ENCODE measurements at places on chromosomes 1 and 21.

DNA sequence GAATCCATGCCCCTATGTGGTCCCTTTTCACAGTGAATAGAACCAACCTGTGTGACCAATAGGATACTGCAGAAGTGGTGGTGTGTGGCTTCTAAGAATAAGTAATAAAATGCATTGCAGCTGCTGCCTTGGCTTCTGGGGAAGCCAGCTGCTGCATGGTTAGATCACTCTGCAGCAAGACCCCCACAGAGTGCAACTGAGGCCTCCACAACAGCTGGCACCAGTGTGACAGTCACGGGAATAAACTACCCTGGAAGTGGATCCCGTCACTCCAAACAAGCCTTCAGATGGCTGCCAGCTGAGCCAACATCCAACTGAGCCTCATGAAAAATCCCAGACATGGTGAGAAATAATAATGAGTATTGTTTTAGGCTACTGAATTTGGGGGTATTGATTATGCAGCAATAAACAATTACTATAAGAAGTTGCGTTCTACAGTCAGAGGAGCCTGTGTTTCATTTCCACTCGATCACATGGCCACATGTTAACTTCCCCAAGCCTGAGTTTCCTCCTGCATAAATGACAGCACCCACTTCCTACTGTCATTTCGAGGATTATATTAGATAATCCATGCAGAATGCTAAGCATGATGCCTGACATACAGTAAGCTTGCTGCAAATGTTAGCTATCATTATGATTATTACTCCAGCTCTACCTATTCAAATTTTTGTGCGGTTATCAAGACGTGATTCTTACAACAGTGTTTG lies 20.8 kb upstream of the COG2 start:
- DNase-seq, result no peak

- DNase-seq, result no peak
Observed at GRCh38 chr1:239826211-239826610, 265.5 kb upstream of the FMN2 start.

- DNase-seq, result no peak
Observed at GRCh38 chr1:113282008-113282892, 108.1 kb upstream of the MAGI3 start.

DNA sequence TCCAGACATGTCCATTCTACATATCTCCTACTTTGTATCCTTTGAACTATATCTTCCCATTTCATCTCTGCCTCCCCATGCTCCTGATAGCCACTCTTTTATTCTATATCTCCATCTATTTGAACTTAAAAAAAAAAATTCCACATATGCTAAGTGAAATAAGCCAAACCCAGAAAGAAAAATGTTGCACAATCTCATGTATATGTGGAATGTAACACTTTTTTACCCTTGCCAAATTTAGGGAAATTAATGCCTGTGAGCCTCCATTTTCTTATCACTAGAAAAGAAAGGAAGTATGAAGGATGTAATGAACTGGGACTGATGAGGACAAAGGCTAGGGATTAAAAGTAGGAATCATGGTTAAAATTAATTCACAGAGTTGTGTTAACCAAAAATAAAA lies 53.5 kb downstream of the RGS13 start:
- no peak for DNase-seq

- no peak for DNase-seq
Observed at GRCh38 chr1:115426231-115426771, 88.3 kb upstream of the NGF start.

GRCh38 chr1:185495007-185495406 lies 178.0 kb upstream of the IVNS1ABP start:
- no peak for DNase-seq

- no peak for DNase-seq
Observed at GRCh38 chr1:108521990-108522393, 37.9 kb upstream of the EEIG2 start.

- no peak for DNase-seq
Observed at GRCh38 chr1:86846164-86846647, 67.7 kb downstream of the SELENOF start.

GRCh38 chr1:91402023-91402422 lies 2.6 kb downstream of the HFM1 start:
- DNase-seq, result no peak

DNA sequence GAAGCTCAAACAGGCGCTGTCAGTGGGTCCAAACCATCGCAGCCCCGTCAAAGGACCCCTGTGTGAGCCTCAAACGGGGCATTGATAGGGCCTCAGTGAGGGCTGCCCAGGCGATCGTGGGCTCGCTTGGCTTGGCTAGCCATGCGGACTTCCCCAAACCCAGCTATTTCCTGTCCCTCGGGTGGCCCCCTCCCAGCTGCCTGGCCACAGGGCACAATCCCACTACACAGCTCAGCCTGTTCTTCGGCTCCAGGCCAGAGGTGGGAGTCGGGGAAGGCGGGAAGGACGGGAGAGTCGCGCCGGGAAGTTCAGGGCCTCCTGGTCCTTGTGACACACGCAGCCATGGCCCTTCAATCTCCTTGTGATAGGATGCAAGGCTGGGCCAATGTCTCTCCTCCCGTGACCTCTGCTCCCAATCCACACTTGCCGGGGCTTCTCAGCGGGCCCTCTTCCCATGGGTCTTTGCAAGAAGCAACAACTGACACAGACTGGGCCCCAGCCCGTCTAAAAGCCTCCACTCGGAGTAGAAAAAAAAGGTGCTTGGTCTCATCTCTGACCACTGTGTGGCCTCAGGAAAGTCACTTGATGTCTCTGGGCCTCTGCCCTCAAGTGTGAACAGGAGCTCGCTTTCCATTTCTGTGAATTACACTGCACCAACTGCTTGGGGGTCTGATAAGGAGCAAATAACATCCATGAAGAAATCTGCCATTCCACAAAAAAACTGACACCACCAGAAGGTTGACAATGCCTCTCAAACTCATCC lies 7.1 kb upstream of the MATN1 start:
- no peak for DNase-seq

DNA sequence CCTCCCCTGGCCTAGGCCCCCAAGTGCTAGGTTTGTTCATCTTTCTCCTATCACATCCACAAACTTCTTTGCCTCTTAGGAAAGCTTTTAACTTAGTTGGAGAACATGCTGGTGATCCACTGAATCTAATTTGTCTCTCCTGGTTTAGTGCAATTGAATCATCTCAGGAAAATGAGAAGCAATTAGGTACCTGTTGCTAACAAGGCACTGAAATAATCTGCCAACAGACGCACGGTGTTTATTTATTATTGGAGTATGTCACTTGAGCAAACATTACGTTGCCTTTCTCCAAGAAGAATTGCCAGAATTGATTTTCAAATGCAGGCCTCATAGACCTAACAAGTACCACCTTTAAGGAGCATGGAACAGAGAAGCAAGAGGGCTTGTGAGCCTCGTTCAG lies 309.4 kb downstream of the NFIA start:
- no peak for DNase-seq

DNA sequence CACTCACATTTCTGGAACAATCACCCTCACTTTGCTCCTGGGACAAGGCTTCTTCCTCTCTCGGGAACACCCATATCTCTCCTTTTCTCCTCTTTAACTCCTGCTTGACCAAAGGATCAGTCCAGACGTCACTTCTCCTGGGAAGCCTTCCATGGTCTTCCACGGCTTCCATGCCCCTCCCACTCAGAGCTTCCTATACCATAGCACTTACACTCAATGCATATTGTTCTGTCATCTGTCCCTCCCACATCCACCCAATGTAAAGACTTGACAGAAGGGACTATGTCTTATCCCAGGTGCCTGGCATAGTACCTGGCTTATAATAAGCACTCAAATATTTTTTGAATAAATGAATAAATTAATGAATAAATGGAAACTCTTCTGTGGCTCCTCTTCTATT lies 28.2 kb downstream of the CD34 start:
- DNase-seq, result no peak

- no peak for DNase-seq
Observed at GRCh38 chr1:168767894-168768584, 39.0 kb upstream of the DPT start.

DNA sequence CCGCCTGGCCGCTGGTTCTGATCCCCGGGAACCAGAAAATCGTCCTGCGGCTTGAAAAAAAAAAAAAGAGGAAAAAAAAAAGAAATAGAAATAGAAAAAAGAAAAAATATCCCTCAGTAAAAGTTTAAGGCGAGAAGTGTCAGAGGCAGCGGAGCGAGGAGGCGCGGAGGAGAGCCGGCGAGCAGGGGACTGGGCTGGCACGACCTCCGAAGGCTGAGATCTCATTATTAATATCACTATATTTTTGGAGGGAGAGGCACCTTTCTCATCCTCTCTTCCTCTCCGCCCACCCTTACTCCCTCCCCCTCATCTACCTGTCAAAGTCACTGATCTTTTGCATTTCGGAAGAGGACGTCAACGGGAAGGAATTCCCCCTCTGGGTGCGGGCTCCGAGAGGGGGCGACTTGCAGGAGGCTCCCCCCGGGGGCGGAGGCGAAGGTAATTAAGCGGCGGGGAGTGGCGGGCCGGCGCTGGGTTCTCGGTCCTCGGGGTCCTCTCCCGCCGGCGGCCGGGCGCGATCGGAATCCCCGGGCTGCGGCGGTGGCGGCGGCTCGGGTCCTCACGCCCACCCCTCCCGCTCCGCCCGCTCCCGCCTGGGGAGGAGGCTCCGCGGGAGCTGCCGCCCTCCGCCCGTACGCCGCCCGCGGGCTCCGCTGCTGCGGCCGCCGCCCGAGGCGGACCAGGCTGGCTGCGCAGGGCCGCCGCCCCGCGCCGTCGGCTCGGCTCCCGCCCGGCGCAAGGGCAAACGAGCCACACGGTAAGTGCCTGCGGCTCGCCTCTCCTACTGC lies at the start of gene NTNG1:
NTNG1 (plus strand) TSS at position 337 of the 788 bp plus-strand sequence.
- peak; percentile 0 for DNase-seq

All from activated CD4-positive, alpha-beta T cell treated with anti-CD3 and anti-CD28 coated beads, Interleukin-2, amount 50 U/mL, for 48 hours (primary cell).